Stimulated activated CD8-positive, alpha-beta memory T cell treated with anti-CD3 and anti-CD28 coated beads, Interleukin-2, amount 100 ng/mL, for 48 hours (primary cell): ENCODE measurements at places on chromosomes 2 and 18.

- DNase-seq, result no peak
These were observed 94.4 kb downstream of the MGAT5 start for GRCh38 chr2:134348239-134348638.

DNA sequence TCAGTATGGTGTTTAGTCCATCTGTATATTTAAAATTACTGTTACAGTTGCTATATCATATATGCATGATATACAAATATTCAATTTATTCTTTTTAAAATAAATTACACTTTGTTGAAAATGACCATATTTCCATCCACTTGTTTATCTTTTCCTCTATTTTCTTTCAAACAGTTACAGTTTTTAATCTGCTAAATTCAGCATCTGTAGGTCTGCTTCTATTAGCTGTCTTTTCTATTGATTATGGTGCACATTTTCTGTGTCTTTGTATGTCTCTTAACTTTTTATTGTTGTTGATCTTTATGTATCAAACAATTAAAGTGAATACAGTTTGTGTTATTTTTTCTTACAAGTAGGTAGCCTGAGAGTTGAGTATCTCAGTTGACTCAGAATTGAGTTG is 28.1 kb downstream of the IL18R1 start:
- DNase-seq, result no peak

DNA sequence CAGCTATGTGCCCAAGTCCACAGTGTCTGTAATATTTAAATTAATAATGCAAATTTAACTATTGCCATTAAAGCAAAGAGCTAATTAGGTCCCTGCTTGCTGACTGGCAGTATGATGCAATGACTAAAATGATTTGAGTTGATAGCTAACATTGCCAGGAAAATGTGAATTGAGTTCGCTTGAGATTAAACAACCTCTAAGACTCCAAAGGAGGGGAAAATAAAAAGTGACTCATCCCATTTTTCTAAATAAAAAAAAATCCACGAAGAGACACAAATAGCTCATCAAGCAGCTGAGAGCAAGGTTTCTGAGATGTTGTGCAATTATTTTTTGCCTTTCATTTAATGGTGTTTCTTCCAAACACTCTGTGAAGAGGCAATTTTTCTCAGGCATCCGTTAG is 413.0 kb downstream of the MTX2 start:
- DNase-seq, result no peak

DNA sequence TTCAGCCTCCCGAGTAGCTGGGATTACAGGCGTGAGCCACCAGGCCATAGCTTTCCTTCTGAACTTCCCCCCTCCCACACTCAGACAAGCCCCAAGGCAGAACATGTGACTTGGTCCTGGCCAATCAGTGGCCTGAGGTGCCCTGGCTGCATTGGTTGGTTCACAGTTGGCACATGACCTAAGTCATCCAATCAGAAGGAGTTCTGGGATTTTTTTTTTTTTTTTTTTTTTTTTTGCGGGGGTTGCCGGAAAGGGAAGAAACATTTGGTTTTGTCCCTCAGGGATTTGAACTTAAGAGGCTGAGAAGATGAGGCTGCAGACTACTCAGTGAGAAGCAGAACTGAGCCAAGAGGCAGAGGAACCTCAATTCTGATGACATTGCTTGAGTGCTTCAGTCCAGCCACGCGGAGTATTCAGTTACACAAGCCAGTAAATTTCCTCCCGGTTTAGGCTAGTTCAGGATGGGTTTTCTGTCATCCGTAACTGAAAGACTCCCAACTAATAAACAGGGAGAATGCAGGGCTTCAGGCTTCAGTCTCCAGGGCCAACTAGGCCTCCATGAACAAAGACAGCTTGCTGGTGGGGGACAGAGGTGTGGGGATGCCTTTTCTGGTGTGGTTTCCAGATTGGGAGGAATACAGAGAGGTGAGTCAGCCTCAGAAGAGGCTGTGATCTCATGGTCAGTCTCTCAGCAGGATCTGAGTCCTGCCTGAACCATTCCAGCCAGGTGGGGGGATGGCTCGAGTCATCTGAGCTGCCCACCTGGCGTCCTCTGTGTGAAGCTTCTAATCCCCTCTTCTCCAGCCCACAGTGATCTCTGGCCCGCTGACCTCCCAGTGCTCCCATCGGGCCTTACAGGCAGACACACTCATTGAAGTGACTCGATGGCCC is 9.2 kb downstream of the PTMA start:
- DNase-seq, result no peak

GRCh38 chr2:109001201-109001600 is 12.2 kb upstream of the EDAR start:
- DNase-seq, result no peak

GRCh38 chr2:44549856-44550255 is 188.1 kb downstream of the CAMKMT start:
- no peak for DNase-seq

GRCh38 chr2:62309465-62310091 is 113.7 kb downstream of the B3GNT2 start:
- no peak for DNase-seq
